Kidney tubule cell (primary cell): ENCODE measurements at places on chromosomes 5 and 9.

DNA sequence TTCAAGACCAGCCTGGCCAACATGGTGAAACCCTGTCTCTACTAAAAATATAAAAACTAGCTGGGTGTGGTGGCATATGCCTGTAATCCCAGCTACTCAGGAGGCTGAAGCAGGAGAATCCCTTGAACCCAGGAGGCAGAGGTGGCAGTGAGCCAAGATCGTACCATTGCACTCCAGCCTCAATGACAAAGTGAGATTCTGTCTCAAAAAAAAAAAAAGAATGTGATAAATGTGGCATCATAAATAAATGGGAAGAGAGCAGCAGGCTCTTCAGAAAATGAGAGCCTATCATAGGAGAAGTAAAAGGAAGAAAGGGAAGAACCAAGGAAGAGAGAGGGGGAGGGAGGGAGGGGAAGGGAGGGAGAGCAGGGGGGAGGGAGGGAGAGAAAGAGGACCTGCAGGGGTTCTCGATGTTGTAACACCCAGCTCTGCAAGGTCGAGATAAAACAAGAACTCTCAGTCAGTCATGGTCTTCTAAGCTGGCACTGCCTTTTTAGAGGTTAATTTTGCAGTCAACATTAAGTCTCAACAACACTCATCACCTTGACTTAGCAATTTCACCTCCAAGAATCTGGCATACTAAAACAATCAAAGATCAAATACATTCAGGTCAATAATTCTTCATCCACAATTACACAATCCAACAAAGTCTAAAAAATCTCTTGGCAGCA lies 68.7 kb upstream of the SIMC1 start:
- DNase-seq, result no peak

- no peak for DNase-seq
Observed at GRCh38 chr9:98449871-98450270, 194.4 kb upstream of the TBC1D2 start.

DNA sequence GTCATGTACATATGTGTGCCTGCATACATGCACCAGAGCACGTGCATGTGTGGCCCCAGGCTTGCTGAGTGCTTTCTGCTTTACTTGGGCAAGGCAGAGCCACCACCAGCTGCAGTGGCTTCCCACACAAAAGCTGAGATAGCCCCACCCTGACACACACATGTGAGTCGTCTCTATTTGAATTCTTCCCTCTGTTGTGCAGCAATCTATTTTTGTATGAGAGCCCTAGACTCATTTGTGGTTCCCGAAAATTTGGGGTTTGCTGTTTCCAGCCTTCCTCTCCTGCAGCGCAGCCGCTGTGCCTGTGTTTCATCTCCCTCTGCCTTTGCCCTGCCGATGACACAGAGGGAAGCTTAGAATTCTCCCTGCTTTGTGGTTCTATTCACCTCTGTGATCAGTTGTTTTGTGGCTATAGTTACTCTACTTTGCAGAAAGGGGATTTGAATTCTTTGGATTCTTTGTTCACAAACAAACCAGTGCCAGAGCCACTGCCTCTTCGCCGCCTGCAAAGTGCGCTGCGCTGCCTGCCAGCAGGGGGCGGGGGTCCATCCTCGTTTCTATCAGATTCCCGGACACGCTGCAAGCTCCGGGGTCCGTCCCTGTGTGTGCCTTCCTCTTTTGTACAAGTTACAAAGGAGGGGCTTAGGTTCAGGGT lies 95.8 kb upstream of the DAP start:
- DNase-seq, result peak; percentile 92

- no peak for DNase-seq
Observed at GRCh38 chr5:162497455-162497854, 429.9 kb downstream of the GABRG2 start.

- DNase-seq, result peak; percentile 56
Observed at GRCh38 chr9:126395439-126396212, 69.0 kb downstream of the MVB12B start.

GRCh38 chr9:81410201-81410600 lies 279.1 kb downstream of the TLE1 start:
- peak; percentile 89 for DNase-seq

DNA sequence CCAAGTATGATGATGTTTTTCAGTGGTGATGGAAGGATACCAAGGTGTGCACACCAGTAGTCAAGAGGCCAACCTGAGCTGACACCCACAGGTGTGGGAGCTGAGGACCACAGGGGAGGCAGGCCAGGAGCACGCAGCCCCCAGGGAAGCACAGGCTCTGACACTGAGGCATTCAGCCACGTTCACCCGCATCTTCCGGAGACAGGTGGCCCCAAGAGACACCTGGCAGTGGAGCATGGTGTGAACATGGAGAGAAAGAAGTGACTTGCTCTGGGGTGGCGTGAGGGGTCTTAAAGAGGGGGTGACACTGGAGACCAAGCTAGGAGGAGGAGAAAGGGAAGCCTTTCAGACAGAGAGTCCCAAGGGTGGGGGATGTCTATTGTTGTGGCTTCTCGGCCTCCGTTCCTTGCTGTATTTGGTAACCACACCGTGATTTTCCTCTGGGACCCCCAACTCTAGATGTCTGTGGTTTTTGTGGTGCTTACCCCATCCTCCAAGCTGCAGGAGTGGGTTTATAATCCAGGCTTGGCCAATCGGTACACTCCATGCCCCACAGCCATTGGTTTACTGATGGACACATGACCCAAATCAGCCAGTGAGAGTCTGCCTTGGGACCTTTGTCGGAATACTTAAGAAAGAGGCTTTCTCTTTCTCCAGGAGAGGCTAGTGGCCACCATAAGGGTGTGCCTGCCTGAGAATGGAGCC lies 84.6 kb downstream of the HRH2 start:
- DNase-seq, result no peak

DNA sequence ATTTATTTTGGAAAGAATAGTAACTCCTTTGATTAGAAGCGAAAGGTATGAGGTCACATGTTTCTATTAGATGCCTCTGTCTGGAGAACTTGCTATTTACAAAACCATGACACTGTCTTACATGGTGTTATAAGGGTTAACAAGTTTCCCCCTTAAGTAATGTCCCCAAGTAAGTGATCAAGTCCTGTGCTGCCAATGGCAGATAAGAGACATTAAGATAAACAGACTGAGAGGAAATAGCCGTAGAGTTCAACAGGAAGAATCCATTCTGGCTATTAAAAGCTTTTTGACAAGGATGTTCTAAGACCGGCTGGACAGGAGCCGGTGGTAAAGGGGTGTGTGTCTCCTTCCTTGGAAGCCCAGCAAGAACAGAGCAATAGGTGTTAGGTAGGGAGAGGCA lies 257.5 kb downstream of the GADD45G start:
- DNase-seq, result no peak

GRCh38 chr5:95620030-95620869 lies at the start of gene GPR150:
TSS of gene GPR150 (plus strand) at chr5:95620087. CDS start at chr5:95620276, 189 bp downstream.
- DNase-seq, result peak; percentile 60

DNA sequence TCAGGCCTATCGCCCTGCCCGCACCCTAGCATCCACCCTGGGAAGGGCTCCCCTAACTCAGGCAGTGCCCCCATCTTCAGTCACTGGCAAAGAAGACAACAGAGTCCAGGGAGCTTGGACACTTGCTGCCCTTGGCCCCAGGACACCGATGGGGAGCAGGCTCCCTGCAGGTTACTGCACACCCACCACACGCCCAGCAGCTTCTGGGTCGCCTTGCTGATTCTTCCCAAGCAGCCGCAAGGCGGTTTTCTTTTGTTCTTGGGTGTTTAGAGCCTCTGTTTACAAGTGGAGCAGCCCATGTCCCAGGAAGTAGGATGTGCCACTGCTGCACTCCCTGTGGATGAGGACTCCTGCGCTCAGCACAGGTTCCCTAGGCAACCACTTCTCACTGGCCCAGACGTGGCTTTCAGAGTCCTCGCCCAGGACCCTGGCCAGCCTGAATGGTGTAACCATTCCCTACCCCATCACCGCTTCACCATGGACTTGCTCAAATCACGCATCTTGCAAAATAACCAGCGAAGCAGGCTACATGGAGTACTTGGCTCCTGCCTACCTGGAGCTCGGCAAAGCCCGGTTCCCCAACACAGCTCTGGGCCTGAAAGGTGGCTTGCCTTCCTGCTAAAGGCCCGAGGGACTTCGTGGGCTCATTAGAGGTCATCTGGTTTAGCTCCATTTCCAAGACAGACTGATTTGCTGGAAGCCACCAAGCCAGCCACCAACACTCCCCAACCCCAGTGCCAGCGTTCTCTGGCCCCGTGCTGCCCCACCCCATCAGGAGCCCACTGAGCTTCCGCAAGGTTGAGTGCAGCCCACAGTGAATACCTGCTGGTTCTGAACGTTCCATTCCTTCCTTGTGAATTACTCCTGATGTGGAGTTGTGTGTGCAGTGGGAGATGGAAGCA lies 60.0 kb downstream of the PSMB7 start:
- no peak for DNase-seq

DNA sequence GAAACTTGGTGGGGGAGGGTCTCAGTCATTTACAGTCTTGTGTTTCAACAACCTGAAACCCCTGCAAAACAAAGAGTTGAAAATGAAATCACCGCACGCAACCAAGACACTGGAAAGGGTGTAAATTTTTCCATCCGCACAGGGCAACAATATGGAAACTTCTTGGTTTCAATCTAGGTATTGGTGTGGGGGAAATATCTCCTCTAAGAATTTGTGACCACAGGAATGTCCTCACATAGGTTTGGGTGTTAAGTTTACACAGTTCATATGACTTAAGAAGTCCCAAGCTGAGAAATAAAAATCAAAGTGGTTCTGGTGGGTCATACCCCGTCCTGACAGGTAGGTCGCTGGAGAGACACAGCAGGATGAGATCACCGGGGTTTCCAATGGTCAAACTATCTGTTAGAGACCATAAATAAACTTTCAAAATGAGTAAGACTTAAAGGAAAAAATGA lies 51.9 kb upstream of the PIP5K1B start:
- peak; percentile 19 for DNase-seq

GRCh38 chr9:105842023-105842644 lies 147.8 kb downstream of the TMEM38B start:
- peak; percentile 50 for DNase-seq

GRCh38 chr5:75265731-75266130 lies 29.1 kb upstream of the ANKRD31 start:
- DNase-seq, result peak; percentile 64

DNA sequence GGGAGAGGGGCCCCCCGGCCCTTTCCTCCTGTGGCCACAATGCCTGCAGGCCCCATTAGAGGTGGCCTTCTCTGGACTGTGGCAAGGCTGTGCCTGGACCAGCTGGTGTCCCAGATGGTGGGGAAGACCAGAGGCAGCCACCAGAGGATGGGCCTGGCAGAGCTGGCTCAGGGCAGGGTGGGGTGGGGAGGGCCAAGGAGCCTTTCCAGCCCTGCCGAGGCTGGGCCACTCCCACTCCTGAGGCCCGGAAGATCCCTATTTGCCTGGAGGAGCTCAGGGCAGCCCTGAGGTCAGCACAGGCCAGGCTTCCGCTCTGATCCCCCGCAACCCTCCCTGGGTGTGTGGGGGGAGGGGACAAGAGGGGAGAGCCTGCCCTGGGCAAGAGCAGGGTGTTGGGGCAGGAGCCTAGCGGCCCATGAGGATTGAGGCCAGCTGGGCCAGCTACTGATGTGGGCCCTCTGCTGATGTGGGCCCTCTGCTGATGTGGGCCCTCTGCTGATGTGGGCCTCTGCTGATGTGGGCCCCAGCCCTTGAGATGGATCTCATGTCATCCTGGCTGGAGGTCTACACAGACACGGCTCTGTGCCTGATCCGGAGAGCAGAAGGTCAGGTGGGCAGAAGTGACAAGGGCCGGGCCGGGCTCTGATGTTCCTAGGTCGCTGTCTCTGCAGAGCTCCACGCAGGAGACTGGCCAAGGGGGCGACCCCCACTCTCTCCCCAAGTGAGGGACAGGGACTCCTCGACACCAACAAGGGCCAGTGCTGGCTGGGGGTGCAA lies 6.0 kb downstream of the MRPS2 start:
- no peak for DNase-seq

- DNase-seq, result no peak
Observed at GRCh38 chr9:74551266-74551665, 54.1 kb downstream of the RORB start.

DNA sequence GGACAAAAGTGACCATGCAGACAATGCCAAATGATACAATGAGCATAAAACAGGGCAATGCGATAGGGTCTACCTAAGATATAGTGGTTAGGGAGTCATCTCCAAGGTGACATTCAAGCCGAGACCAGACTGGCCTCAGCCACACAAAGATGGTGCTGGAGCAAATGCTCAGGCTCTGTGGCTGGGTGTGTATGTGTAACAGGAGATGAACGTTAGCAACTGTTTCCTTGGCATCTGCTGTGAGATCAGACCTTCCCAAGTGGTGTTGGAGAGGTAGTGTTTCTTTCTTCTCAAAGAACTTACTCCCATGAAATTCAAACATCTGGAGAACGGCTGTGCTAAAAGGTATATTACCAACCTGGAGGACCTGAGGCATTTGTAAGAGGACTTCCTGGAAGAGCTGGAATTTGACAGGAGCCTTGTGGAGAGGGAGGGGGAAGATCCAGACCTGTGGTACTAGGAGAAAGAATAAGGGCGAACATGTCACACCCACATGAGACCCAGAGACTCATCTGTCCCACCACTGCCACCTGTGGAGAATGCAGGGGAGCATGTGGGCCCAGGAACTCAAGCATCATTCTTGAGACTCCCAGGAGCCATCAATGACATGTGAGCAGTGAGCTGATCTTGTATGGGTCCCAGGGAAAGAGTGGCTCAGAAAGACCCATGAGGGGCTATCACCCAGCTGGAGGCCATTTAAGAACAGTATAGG lies 21.4 kb upstream of the ANXA6 start:
- no peak for DNase-seq

GRCh38 chr9:22682536-22682935 lies 235.9 kb downstream of the DMRTA1 start:
- no peak for DNase-seq

DNA sequence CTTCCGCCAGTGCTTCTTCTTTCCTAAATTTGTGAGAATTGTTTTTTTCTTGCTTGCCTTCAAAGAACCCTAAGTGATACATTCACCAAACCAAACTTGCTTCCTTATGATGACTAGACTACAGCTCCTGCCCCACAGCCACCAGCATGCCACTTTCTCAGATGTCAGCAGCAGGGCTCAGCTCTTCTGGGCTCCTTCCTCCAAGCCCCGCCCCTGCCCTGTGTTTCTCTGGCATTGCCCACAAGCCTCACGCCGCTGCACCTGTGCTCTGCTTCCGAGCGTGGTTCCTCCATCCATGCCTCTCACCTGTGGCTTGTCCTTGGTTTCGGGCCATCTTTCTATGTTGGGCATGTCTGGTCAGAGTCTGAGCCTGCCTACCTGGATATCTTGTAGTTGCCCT lies 10.6 kb downstream of the UNC5A start:
- peak; percentile 51 for DNase-seq

- no peak for DNase-seq
Observed at GRCh38 chr5:101292199-101292598, 389.1 kb upstream of the ST8SIA4 start.

- DNase-seq, result no peak
Observed at GRCh38 chr5:147551677-147552076, 41.8 kb upstream of the DPYSL3 start.

DNA sequence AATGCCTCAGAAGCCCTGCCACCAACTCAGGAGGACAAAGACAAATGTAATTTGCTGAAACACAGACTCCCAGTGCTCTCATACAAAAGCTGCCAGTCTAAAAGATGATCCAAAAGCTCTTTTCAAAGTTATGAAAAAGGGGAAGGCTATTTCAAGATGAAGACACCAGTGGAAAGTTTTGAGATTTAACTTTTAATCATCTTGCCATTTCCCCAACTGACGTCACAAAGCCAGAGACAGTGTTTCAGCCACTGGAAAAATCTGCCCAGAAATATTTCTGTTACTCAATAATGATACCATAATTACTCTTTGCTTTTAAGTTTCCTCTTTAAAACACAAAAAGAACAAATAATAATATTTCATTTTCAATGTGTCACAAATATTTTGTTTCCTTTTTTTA lies 20.9 kb downstream of the ENG start:
- DNase-seq, result no peak

- DNase-seq, result peak; percentile 13
Observed at GRCh38 chr9:708182-708550, 133.3 kb upstream of the DMRT1 start.
